Activated CD4-positive, CD25-positive, alpha-beta regulatory T cell treated with anti-CD3 and anti-CD28 coated beads, Interleukin-2, amount 50 U/mL, for 72 hours (primary cell): ENCODE measurements at places on chromosomes 12 and 14.

DNA sequence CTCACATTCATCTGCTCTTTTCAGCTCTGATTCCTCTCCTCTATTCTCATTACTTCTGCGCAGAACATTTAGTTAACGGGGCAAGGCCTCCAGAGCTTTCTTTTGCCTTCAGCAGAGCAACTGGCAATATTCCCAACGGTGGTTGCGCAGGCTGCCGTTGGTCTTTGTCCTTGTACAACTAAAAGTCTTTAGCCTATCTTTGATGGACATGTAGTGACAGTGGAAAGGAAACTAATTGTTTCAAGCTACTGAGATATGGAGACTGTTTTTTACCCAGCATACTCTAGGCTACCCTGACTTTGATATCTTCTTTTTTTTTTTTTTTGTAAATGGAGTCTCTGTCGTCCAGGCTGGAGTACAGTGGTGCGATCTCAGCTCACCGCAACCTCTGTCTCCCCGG lies 12.6 kb downstream of the R3HDM2 start:
- no peak for DNase-seq

- no peak for DNase-seq
These were observed 32.6 kb upstream of the MTERF2 start for GRCh38 chr12:107019546-107019945.

GRCh38 chr14:104427131-104427851 lies 152.3 kb upstream of the C14orf180 start:
- DNase-seq = peak; percentile 11

GRCh38 chr14:65164068-65164824 lies 61.9 kb upstream of the MAX start:
- DNase-seq = no peak

DNA sequence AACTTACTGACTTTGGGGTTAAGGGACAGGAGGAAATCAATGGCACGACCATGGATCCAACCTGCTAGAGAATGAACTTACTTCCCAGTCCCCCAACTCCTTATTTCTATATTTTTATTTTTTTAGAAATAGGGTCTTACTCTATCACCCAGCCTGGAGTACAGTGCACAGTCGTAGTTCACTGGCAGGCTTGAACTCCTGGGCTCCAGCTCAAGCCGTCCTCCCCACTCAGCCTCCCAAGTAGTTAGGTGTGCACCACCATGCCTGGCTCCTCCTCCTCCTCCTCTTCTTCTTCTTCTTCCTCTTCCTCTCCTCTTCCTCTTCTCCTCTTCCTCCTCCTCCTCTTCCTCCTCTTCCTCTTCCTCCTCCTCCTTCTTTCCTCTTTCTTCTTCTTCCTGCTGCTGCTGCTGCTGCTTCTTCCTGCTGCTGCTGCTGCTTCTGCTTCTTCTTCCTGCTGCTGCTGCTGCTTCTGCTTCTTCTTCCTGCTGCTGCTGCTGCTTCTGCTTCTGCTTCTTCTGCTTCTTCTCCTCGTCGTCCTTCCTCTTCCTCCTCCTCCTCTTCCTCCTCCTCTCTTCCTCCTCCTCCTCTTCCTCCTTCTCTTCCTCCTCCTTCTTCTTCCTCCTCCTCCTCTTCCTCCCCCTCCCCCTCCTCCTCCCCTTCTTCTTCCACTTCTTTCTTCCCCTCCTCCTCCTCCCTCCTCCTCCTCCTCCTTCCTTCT lies 390.1 kb upstream of the RGS6 start:
- no peak for DNase-seq
